CD4-positive, alpha-beta T cell treated with Interleukin-17A for 1 hour (primary cell): ENCODE measurements at places on chromosomes 2 and 18.

DNA sequence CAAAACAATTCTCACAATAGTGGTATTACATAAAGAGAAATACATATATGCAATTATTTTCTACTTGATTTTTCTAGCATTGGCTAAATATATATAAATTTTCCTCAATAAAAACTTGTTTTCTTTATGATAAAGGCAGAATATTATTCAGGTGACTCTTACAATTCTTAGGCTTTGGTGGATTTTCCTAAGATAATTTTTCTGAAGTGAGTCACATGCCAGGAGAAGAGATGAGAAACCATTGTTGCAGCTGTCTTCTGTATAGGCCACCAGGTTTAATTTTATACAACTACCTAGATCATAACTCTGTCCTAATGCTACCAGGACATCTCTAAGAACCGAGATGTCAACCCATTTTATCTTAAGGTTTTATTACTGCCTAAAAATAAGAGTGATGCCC lies 552.4 kb upstream of the CDH2 start:
- no peak for DNase-seq

DNA sequence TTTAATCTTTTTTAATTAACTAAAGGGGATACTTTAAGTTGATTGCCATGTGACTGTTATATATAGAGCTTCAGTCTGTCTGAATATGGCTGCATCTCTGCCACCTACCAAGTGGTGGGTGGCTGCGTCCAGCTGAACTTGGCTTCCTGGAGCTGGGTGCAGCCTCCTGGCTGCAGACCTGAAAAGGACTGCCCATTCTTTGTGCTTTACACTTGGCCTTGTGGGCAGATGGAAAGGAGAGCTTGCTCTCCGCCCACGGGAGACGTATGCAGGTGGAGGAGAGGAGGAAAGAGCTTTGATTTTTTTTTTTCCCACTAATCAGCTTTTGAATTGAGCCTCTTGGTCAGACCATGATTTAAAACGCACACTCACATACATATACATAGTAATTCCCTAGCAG lies 34.7 kb downstream of the NCK2 start:
- no peak for DNase-seq

DNA sequence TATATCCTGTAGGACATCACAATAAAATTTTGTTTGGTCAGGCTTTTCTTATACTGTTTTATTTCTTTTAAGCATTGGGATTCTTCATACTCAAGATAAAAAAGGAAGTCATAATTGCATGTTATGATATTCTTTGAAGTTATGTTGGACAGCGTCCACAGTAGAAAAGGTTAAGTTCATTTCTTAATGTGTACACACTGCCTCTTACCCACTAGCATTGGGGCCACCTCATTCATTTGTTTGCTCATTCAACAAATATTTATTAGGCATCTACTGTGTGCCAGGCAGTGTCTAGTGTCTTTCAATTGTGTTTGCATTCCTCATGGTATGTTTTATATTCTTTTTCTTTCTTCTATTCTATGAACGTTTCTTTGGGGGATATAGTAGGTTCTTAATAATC lies 70.2 kb downstream of the PTPRM start:
- DNase-seq = no peak

- no peak for DNase-seq
Observed at GRCh38 chr2:44927985-44928482, 13.5 kb upstream of the SIX3 start.

GRCh38 chr2:233999182-233999581 lies 51.3 kb upstream of the SPP2 start:
- DNase-seq = no peak

DNA sequence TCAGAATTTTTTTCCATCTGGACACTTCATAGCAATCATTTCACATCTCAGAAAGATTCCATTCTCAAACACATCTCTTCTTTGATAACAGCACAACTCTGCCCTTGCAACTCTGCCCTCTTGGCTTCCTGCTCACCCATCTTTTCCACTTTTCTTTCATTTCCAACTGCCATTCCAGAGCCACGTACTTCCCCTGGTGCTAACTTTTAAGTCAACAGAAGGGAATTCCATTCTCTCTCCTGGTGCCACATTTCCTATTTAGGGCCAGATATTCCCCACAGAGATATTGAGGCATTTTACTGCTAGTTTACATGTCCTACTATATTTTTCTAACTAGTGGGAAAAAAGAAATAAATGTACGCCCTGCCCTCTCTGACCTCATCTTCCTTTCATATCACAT lies 590.2 kb downstream of the ARHGAP15 start:
- no peak for DNase-seq

DNA sequence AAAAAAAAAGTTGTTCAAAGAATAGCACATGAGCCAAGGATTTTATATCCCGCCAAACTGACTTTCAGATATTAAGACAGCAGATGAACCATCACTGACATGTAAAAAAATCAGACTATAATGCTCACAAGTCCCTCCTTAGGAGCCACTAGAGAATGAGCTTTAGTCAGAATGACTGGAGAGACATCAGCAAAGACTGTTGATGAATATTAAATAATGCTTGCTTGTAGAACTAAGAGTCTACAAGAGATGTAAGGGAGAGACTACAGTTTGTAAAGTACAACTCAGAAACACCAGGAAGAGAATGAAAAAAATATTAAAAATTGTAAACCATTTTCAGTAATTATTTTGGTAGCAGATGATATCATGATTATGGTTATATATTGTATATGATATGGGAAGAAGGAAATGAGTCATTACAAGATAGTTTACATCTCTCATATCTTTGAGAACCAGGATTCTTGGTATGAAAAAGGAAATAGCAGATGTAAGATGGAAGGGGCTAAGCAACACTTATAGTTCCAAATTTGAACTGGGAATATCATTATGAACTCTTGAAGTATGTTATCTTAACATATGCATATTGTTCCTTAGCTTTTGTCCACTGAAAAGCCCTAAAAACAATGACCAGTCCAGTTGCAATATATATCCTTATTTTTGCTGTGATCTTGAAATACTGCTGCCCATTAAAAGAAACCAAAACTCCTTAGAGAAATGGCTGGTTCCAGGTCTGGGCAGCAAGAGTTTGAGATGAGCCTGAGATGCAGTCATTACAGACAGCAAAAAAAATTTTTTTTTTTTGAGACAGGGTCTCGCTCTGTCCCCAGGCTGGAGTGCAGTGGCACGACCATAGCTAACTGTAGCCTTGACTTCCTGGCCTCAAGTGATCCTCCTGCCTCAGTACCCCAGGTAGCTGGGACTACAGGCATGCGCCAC lies 55.7 kb downstream of the PTPN2 start:
- no peak for DNase-seq

DNA sequence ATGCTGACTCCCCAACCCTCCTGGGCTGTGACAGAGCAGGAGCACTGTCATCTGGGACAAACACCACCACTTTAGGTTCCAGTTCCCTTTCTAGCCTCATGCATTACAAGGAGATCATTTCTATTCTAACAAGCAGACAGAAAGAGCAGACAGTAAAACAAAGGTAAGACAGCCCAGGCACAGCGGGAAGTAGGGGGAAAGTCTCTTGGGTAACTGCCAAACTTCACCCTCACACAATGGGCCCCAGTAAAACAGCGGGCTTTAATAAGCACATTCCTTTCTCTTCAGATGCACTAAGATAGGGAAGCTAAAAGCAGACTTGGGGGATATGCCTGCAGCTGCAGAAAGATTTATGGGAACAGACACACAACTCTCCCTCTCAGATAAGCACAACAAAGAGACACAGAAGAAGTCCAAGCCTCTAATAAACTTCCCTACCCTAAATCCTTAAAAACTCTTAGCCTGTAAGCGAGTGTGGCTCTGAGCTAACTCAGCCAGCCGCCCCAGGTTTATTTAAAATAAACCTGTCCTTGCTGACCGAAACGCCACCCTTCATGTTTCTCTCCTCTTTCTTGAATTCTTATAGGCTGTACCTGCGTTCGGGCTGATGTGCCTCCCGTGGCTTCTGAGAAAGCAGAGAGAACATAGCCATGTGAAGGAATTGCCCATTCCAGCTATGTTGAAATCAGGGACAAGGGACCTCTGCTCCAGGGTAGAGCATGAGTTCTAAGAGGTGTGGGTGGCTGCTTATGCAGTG lies 726.8 kb upstream of the DDX18 start:
- DNase-seq = no peak

DNA sequence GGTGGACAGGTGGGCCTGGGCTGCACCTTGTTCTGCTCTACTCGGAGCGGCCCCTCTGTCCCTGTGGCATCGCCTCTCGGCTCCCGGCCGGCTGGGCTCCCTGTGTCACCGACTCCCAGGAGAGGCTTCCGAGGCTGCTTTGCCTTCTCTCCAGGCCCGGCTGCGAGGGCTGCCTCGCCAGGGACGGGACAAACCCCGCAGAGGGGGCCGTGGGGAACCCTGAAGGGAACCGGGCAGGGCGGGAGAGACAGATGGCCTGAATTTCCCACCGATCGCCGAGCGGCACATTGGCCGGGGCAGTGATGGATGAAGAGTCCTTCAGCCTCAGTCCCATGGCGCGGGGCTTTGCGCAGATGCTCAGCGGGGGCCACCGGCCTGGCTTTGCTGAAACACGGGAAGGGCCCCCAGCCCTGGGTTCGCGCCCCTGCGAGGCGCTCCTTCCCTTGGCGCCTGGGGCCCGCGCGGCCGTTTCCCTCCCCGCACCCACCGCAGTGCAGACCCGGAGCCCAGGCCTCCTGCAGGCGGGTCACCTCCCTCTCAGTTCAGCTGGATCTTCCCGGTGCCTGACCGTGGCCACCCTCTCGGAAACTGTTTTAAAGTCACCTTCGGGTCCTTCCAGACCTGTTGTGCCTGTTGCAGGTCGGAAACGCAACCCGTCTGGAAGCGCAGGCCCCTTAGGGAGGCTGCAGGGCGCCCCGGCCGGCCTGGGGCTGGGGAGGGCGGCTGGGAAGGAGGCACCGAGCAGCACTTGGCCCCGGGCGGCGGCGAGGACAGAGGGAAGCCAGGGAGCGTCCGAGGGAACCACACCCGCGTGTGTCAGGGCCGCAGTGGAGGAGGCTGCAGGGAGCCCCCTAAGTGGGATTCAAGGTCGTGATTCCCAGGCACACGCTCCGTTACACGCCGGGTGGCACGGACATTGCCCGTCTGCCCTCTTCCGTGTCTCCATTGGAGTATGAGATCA lies 341.9 kb upstream of the SALL3 start:
- DNase-seq = no peak

- no peak for DNase-seq
Observed at GRCh38 chr2:168357797-168358472, 98.1 kb upstream of the CERS6 start.

DNA sequence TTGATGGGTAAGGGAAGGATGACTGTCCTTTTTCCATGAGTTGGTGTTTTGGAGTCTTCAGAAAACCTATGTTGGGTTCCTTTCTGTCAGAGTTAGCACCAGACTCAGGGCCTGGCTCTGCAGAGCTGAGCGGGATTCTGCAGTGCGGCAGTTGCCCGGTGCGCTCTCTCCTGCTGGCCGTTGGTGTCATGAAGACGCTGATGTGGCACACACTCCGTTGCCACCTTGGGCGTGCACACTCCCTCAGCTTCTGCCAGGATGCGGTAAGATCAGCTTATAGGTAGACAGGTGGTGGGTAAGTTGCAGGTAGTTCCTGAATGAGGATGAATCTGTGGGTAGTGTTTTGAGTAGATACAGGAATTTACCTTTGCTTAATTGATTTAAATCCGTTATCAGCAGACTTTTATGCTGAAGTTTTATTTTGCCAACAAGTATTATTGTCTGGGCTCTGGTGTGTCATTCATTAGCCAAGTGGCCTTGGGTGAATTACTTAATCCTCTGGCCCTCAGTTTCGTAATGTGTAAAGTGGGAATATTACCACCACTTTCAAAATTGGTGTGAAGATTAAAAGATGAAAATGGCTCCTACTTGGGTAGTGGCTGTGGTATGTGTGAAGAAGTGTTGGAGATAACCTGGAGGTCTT lies 26.8 kb downstream of the DGKD start:
- DNase-seq = no peak

GRCh38 chr2:175414882-175415487 lies 233.5 kb upstream of the ATP5MC3 start:
- no peak for DNase-seq

- DNase-seq = no peak
Observed at GRCh38 chr2:134642938-134643337, 75.9 kb downstream of the TMEM163 start.

DNA sequence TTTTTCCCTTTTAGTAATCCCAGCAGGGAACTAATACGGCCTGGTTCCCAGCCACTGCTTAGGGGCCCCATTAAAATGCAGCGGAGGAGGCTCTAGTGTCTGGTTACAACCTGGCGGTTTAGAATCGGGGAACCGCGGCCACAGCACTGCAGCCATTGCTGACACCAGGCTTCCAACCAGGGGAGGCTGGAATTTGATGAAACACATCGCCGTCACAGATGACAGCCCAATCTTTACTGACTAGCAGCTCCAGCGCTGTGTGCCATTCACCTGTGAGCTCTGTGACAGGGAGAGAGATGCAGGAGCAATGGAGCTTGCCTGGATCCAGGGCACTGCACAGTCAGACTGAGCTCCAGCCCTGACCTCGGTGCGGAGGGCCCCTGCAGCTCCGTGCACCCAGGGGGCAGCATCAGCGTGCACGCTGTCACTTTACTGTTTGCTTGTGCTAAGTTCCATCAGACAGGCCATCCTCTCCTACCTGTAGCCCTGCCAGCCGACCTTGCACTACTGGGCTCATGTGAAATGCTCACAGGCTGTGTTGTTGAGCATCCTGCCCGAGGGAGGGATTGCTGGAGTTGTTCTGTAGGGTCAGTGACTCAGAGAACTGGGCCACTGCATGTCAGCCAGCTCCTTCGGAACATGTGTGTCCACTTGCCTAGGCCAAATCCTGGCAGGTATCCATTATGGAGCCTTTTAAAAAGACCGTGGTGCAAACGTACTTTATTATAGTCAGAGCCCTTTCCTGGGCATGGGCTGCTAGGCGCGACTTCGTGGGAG lies 203.5 kb downstream of the SEPTIN10 start:
- DNase-seq = no peak

DNA sequence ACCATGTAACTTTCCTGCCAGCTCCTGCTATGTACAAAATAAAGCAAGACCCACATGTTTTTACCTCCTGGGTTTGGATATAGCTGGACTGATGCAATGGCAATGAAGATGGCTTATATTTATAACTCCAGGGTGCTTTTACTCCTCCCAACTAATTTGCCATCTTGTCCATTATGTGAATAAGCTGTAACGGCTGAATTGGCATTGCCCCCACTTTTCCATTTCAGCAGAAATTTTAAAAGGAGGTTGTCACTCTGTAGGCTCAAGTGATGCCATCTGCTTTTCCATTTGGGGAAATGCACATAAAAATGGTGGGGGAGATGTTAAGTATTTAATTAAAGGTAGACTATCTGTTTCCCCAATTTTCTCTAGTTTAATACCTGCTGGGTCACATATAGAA lies 345.5 kb downstream of the ERBB4 start:
- no peak for DNase-seq

DNA sequence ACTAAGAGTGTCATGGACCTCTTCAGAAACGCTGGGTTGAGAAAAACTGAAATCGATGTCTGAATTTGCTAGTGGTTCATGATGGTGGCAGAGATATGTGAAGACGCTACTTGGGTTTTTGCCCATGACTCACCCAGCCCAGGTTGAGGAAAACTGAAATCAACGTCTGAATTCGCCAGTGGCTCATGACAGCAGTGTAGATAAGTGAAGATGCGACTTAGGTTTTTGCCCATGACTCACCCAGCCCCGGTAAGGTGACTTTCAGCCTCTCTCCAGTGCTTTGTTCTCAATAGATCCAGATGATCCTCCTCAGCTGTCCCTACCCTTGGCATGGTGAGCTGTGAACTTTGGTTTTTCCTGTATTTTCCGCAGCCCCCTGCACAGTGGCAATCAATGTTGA lies 105.3 kb upstream of the SIX3 start:
- DNase-seq = no peak
